ENCODE measurements at places on chromosomes 12 and 14.

- no peak for DNase-seq
These were observed 300.9 kb downstream of the ACSS3 start for GRCh38 chr12:81378601-81379285.

GRCh38 chr14:61188978-61189808 lies 91.9 kb downstream of the TMEM30B start:
- DNase-seq = peak; percentile 77

DNA sequence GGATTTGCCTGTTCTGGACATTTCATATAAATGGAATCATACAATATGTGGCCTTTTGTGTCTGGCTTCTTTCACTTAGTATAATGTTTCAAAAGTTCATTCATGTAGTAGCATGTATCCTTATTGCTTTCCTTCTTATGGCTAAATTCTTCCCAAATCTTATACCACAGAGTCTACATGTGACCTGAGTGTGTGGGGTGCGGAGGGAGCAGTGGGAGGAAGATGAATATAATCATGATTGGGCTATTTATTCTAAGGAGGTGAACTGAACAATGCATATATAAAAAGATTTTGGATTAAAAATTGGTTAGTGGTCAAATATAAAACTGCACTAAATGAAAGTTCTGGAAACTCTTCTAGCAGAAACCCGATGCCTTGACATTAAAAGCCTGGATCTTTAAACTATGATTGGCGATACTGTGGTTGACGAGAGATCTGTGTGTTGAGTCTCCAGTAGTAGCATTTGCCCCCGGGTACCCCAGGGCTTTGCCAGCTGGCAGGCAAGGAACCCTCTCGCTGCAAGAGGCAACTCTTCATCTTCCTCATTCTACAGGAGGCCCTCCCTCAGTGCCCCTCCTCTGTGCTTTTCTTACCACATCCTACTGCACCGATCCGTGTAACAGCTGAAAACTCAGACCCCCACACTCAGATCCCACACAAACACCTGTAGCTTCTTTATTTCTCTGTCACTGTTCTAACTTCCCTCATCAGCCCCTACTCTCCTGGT lies 2.6 kb downstream of the CYP46A1 start:
- no peak for DNase-seq

DNA sequence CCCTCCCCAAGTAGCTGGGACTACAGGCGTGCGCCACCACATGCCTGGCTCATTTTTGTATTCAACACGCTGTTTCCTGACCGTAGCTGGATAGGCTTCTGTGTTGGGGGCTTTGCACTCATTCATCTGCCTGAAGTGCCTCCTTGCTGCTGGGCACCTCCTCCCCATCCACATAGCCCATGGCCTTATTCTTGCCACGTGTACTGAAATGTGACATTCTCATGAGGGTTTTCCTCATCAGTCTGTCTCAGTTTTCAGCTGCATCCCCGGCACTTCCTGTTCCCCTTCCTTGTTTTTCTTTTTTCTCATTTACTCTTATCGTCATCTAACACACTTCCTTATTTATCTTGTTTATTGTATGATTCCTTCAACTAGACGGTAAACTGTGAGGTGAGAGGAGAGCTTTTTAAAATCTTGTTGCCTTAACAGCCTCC lies 36.6 kb downstream of the RCOR1 start:
- DNase-seq = no peak

GRCh38 chr14:74434294-74434693 lies 8.3 kb upstream of the SYNDIG1L start:
- no peak for DNase-seq

DNA sequence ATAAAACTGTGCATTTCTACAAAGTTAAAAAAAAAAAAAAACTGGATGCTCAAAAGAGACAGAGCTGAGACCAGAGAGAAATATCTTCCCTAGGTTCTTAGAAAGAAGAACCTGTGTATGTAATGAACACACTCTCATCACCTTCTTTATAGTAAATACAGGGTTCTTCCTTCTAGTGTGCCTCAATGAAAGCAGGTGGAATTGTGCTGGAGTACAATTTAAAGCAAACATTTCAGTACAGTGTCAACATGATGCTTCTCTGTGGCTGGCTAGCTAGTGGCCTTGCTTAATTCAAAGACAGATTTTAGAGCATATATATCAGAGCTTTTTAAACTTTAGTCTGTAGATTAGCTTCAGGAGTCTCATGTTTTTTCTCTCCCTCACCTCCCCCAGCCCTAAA lies 249.8 kb upstream of the ARHGAP5 start:
- no peak for DNase-seq

DNA sequence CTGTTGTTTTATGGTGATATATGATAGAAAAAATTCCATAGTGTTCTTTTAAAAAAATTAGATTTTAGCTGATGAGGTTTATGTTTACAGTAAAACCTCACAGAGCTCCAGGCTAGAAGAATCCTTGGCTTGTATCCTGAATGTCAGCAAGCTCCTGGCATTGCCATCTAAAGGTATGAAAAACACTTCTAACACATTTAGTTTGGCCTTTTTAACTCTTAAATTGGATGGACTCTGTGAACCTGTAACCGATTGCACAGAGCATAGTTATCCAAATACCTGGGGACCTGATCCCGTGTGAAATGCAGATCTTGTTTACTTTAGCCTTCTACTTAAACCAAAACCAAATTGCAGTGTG lies 241.1 kb upstream of the DCN start:
- no peak for DNase-seq

DNA sequence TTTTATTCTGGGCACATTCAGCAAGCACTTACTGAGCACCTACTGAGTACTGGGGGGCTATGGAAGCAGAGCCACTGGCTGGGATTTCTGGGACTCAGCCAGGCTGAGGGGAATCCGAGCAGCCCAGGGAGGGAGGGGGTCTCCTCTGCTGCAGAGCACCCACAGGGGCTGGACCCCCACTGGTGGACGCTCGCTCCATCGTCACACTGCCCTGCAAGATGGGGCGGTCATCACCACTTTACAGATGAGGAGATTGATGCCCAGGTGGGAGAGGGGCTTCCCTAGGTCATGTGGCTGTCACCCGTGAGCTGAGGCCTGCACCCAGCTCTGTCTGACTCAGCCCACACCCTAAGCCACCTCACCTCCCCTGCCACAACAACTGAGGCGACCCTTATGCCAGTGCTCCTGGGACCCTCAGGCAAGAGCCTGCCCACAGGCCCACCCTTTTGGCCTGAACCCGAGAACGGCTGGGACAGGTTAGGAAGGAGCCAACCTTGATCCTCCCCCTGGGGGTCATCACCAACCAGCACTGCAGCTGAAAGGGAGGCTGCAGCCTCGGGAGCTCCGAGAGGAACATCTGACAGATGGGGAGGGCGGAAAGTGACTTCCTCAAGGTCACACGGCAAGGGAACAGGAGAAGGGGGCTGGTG lies 74.4 kb downstream of the SERPINA3 start:
- DNase-seq = no peak
